ENCODE measurements at places on chromosomes 13 and 19.
A peak's percentile ranks its signal among the peaks of the same experiment; 100 is the strongest.

DNA sequence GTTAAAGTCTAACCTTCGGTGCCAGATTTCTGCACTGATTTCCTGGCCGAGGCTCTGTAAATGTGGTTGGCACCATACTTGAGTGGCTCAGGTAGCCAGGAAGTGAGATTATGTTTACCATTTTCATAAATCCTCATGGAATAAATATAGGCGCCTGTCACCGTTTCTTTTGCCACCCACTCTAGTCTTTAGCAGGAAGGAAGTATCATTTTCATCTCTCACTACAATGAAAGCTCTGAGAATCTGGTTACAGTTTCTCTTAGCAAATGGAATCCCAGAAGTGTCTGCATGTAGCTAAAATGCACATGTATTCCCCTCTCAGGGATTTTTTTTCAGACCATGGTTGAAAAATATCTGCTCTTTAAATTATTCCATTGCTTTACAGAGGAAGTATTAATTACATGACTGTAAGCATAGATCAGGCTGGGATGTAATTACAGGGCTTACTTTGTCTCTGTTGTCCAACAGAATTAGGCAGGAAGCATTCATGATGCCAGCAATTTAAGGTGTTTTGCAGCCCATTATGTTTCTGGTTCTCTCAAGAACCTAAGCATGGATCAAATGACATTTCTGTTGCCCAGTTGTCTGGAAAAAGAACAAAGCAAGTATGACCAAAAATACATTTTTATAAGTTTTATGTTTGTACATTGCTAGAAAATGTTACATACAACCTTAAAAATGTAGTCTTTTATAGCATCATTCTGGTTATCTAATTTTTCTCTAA is 221.7 kb upstream of the SPRY2 start:
- no peak for DNase-seq

DNA sequence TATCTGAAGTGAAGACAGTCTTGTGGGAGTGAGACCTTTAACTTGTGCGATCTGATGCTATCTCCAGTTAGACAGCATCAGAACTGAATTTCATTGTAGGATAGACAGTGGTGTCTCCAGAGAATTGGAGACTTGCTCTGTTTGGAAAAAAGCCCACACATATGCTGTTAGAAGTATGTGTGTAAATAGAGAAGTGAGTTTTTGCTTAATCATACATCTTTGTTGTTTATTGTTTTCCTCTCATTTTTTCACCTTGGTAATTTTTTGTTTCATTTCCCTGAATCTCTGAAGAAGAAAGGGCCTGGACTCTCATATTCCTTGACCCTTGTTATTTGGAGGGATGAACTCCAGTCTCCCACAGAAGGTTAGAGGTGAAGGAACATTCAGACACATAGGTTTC is 21.8 kb downstream of the FPR3 start:
- no peak for DNase-seq

GRCh38 chr19:3658004-3658869 is 31.6 kb upstream of the CACTIN start:
- DNase-seq: no peak

DNA sequence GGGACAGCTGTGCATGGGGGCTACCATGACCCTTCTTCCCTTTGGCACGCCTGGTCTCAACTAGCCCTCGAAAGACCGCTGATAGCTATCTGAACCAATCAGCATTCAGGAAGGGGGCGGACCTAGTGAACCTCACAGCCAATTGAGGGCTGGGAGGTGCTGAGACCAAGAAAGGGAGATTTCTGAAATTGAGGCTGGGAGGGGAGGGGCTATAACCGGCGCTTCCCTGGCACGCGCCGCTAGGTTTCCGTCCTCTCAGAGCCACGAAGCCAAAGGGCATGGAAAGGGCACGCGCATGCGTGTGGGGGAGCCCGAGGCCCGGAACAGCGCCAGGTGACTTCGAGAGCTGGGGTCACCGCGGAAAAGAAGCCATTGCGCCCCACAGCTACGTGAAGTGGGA is 4.2 kb upstream of the PAFAH1B3 start:
- DNase-seq: no peak

DNA sequence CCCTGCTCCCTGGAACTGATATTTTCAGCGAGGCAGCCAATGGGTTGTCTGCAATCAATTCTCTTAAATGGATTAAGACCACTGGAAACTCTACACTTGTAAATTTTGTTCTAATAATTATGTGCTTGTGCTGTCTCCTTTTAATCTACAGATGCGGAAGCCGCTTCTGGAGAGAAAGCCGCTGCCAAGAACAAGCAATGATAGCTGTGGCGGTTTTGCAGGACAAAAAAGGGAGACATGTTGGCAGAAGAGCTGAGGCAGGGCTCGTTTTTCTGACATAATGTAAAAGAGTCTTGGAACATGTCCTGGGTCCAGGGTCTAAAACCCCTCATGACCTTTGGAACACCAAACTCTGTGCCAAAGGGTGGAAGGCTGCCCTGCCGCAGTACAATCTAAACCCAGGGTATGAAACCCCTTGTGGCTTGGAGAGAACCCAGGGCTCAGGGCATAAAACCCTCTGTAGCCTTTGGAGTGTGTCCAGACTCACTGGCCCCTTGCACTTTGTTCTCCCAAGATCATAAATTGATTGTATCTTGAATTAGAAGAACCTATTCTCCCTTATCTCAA is 12.7 kb downstream of the ZNF417 start:
- DNase-seq: no peak

- DNase-seq: no peak
Observed at GRCh38 chr19:18700501-18701249, 17.2 kb downstream of the CRTC1 start.

- no peak for DNase-seq
Observed at GRCh38 chr13:75285310-75285709, 196.7 kb downstream of the TBC1D4 start.

DNA sequence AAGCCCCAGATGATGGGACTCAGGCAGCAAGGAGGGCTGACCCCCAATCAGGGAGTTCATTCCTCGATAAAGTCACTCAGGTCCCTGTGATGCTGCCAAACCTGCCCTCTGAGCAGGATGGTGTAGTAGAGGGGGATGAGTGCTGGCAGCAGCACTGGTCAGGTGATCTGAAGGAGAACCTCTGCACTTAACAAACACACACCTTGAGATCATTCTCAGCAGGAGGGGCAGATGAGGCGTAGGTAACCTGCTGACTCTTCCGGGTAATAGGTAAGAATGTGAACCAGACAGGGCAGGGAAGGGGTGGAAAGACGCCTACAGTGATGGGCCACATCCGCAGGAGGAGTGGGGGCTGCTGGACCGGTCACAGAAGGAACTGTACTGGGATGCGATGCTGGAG is 3.2 kb downstream of the ZNF446 start:
- DNase-seq: no peak

- DNase-seq: no peak
Observed at GRCh38 chr13:23722726-23723453, 152.7 kb downstream of the TNFRSF19 start.

GRCh38 chr13:106522112-106522705 is 13.3 kb downstream of the EFNB2 start:
- no peak for DNase-seq

- DNase-seq: no peak
Observed at GRCh38 chr13:48570216-48570828, 37.4 kb upstream of the RCBTB2 start.

DNA sequence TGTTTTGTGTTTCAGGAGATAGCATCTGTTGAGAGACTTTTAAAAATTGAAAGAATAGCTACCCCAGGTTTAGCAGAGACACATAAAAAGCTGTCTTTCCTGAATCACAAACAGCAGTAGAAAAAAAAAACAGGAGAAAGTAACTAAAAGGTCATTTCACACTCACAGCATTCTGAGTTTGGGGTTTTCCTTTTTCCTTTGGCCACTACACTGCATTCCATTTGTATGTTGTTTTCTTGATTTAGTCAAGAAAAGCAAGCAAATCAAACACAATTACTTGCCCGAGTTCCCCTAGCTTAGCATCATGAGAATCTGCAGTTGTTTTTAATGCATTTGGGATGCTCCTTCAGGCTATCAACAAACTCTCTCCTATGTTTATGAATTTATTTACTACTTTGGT is 161.0 kb downstream of the KCTD12 start:
- no peak for DNase-seq

GRCh38 chr13:112670864-112671263 is 19.0 kb upstream of the ATP11A start:
- DNase-seq: no peak

GRCh38 chr13:76677043-76677442 is 209.2 kb downstream of the KCTD12 start:
- no peak for DNase-seq

GRCh38 chr13:50697746-50698539 is 145.5 kb downstream of the DLEU7 start:
- DNase-seq: no peak

GRCh38 chr19:40217934-40218890 is at the start of gene TTC9B:
Gene TTC9B (minus strand): TSS chr19:40218384. CDS start chr19:40218381, 3 bp downstream.
- peak; percentile 24 for DNase-seq

DNA sequence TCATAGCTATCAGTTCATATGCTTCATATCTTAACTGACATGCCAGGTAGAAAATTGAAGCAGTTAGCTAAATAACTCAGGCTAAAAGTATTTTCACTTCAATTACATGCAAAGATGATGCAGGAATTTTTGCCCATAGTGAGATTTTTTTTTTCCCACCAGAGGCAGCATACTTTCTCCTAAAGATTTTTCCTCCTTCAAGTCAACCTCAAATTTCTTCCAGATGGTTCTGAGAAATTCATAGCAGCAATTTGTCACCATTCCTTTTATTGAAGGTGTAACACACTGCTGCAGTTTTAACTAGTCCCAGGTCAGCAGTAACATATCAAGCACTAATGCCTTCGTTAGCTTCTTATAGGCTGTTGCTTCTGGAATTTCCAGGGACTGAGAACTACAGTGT is 141.9 kb downstream of the SUCLA2 start:
- DNase-seq: no peak

DNA sequence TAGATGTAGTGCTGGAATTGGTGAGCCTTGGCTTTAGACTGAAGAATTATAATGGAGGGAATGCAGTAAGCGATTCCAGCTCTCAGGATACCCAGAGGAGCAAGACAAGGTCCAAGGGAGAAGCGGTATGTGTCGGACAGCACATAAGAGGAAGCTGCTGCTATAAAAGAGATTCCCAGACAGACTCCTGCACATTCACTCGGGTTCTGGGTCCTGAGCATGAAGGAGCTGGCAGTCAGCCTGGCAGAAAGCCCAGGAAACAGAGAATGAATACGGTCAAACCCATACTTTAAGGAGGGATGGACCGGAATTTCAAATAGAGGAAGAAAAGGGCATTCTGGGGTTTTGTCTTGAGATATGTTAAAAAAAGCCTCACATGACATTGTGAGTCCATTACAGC is 308.3 kb downstream of the DNAJC15 start:
- no peak for DNase-seq

DNA sequence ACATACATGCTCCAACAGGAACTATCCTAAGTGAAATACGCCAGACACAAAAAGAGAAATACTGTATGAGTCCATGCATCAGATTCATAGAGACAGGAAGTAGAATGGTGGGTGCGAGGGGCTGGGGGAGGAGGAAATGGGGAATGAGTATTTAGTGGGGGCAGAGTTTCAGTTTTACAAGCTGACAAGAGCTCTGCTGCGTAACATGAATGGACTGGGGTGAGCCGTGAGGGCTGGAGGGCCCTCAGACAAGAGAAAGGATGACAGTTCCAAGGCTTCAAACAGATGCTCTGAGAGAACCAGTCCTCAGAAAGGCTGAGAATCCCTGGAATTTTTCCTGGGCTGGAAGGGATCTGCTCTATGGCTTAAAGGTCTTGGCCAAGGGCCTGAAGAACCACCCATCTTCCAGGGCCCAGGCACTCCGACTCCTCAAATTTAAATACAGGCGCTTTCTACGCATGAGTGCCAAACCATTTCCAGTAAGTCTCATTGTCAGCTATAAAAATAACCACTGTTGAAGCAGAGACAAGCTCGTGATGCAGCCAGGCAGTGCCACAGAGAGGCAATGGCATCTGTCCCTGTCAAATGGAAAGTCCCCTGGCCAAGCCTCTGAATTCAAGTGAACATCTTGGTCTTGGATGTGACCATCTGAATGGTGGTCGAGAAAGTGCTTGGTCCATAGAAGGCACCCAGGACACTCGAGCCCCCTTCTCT is 17.5 kb downstream of the KLF2 start:
- DNase-seq: peak; percentile 83

GRCh38 chr19:54094426-54095000 is 6.1 kb downstream of the OSCAR start:
- no peak for DNase-seq

- DNase-seq: no peak
Observed at GRCh38 chr13:36530050-36530789, 97.9 kb downstream of the CCNA1 start.

GRCh38 chr13:88840085-88840484 is 1168.9 kb downstream of the SLITRK5 start:
- DNase-seq: no peak

DNA sequence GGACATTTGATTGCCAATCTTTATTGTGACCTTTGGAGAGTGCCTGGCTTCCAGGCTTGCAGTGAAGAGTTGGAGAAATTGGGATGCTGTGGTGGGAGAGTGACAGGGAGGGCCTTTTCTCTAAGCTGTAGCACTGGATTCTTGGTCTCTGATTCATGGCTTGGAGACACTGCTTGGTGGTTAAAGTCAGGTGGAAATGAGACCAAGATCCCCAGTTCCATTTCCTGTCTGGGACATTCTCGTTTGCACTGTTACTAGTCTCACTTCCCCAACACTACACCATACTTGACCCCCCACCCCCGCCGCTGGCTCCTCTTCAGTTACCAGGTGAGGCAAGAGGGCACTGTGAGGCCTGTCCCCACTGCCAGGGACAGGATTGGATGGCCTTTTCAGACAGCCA is 2.9 kb downstream of the SUPT5H start:
- no peak for DNase-seq

DNA sequence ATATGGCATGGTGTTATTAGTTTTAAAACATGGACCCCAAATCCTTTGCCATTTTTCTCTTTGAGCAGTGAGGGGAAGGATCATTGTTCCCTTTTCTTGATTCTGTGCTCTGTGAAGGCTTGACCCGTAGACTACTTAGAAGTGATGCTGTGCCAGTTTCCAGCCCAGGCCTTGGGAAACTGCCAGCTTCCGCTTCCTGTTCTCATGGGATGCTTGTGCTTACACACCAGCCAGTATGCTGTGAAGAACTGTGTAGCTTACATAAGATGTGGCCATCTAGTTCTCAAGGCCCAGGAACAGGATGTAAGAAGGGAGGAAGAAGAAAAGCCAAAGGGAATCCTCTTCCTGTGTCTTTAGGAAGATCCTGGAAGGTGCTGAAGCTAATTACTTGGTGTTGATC is 180.9 kb downstream of the PCCA start:
- DNase-seq: peak; percentile 43

- DNase-seq: no peak
Observed at GRCh38 chr13:66501181-66501580, 729.0 kb downstream of the PCDH9 start.

DNA sequence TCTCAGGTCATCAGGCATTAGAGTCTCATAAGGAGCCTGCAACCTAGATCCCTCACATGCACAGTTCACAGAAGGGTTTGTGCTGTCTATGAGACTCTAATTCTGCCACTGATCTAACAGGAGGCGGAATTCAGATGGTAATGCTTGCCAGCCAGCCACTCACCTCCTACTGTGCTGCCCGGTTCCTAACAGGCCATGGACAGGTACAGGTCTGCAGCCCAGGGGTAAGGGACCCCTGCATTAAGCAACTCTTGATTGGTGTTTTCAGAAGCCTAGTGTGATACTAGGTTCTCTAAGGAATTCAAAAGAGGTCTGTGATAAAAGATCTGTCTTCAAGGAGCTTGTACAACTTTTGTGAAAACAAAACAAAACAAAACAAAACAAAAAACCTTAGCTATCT is 31.1 kb downstream of the CAB39L start:
- DNase-seq: no peak

Data from SJSA1 (cell line).